NCI-H1436 treated with DMSO at 0.1 percent for 48 hours (cell line): ENCODE measurements at places on chromosomes 12 and 14.

DNA sequence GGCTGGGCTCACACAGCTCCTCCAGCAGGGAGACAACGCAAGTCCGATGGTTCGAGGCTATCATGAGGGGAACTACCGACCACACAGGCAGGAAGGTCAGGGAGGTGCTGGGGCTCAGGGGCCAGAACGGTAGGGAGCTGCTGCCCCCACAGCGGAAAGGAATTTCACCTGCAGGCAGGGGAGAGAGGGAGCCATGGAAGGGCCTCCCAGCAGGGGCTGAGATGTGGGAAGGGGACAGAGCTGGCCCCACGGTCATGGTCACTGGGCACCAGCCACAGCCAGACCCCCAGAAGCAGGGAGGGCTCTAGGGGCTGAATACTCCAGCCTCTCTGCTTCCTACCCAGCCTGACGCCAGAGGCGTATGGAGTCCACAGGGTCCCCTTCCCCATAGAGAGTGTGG lies 103.1 kb downstream of the SCARB1 start:
- no peak for DNase-seq

GRCh38 chr14:66045572-66046021 lies 440.6 kb upstream of the CCDC196 start:
- no peak for DNase-seq

DNA sequence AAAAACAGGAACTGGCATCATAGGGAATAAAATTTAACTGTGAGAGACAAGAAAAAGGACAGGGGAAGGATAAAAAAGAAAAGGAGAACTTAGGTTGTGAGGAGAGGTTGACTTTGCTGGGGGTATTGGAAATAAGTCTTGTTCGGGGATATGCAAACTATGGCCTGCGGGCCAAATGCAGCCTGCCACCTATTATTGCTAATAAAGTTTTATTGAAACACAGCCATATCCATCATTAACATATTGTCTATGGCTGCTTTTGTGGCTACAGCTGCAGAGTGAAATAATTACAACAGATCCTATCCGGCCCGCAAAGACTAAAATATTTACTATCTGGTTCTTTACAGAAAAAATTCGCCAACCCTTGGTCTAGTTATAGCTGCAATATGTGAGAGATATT lies 18.6 kb downstream of the BBS10 start:
- no peak for DNase-seq

- DNase-seq: no peak
Observed at GRCh38 chr12:123389560-123390351, 5.8 kb downstream of the KMT5A start.

DNA sequence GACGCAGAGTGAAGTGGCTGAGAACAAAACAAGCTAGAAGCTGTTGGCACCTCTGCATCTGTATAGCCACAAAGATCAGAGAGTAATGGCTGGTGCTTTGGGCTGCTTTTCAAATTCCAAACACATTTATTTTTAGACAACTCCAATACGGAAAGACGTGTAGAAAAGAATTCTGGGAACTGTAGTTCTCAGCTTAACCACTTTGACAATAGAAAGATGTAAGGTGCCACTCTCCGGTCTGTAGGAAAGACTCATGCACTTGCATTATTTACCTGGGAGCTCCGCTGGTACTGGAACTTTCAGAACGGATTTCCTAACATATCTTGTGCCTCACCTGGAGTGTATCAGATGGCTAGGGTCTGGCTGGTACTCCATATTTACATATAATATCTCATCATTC lies 1.8 kb upstream of the OR4K2 start:
- no peak for DNase-seq

DNA sequence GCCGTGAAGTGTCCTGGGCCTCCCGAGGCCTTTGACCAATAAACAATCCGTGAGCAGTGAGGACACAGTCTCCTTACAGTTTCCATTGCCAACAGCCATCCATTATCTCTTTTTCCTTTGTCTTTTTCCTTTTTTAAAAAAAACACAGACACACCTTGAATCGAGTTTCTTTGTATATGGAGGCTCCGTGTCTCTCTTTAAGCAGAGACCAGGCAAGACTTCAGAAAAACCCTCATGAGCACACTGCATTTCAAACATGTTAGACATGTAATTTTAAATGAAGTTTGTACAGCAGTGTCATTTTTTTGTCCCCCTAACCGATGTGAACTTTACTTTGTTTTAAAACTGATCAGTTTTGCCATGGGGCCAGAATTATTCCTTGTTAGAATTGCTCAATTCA lies 111.1 kb downstream of the SPTSSA start:
- DNase-seq: no peak

DNA sequence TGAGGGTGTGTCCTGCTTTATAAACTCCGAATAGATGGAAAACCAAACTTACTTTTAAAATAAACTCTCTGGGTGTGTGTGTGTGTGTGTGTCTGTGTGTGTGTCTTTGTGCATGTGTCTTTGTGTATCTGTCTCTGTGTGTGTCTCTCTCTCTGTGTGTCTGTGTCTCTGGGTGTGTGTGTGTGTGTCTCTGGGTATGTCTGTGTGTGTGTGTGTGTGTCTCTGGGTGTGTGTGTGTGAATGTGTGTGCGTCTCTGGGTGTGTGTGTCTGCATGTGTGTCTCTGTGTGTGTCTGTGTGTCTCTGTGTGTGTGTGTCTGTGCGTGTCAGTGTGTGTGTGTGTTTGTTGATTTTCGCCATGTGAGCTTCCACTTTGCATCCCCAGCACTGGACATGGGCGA lies 9.2 kb downstream of the RAN start:
- no peak for DNase-seq

DNA sequence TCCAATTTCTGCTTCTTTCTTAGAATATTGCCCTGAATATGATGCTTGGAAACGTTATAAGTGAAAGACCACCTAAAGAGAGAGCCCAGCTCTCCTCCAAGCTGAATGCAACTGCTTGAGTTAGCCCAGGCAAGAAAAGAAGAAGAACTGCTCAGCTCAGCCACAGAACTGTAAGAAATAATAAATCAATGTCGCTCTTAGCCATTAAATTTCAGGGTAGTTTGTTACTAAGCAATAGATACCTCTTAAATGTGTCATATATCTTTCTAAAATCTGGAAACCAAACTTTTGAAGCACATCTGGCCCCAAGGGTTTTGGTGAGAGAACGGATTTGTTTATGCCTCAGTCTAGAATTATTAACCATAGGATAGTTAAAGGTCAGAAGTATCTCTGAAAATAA lies 50.4 kb downstream of the SLC6A15 start:
- DNase-seq: no peak

- DNase-seq: no peak
Observed at GRCh38 chr12:6923003-6923732, 4.6 kb upstream of the ATN1 start.

DNA sequence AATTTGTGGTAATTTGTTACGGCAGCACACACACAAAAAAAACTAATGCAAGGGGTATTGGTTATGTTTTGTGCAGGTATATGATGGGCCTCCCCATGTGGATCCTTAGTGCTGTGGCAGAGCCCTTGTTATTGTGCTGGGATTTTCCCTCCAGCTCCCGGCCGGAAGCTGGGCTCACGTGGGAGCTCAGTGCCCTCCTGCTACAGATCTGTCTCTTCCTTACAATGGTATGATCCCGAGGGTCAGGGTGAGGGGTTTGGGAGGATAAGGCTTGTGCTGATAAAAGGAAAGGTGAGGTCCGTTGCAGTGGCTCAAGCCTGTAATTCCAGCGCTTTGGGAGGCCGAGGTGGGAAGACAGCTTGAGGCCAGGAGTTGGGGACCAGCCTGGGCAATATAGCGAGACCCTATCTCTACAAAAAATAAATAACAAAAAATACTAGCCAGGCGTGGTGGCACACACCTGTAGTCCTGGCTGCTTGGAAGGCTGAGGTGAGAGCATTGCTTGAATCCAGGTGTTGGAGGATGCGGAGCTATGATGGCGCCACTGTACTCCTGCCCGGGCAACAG lies 861 bp upstream of the SLC48A1 start:
- DNase-seq: no peak

DNA sequence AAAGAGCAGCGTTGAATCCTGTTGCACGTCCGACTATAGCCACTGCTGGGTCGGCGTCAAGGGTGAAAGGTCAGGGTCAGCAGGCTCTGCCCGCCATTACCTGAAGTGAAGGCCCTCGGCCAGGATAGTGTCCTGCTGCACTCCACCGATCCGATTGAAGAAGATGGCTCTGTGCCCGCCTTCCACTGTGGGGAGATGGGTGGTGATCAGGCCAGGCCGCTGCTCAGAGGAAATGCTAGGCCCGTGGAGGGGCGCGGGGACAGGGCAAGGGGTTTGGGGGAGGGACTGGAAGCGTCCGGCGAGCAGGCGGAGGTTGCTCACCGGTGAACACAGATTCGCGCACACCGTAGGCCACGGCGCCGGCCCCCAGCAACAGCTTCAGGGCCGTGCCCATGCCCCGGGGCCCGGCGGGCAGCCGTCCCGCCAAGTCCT lies 352 bp downstream of the PHB2 start:
- DNase-seq: no peak

DNA sequence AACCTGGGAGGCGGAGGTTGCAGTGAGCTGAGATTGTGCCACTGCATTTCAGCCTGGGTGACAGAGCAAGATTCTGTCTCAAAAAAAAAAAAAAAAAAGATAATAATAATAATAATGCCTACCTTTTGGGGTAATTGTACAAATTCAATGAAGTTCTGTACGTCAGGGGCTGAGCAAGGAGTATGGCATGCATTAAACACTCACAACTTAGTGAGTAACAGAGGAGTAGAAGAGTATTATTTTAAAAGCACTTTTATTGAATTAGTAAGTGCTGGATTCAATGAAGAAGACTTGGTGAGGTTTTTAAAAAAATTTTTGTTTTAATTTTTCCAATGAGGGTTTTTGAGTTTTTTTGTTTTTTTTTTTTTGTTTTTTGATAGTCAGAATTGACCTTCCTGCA lies 783.6 kb upstream of the TBX3 start:
- DNase-seq: no peak

GRCh38 chr14:50647753-50648152 lies 20.4 kb downstream of the SAV1 start:
- DNase-seq: no peak

DNA sequence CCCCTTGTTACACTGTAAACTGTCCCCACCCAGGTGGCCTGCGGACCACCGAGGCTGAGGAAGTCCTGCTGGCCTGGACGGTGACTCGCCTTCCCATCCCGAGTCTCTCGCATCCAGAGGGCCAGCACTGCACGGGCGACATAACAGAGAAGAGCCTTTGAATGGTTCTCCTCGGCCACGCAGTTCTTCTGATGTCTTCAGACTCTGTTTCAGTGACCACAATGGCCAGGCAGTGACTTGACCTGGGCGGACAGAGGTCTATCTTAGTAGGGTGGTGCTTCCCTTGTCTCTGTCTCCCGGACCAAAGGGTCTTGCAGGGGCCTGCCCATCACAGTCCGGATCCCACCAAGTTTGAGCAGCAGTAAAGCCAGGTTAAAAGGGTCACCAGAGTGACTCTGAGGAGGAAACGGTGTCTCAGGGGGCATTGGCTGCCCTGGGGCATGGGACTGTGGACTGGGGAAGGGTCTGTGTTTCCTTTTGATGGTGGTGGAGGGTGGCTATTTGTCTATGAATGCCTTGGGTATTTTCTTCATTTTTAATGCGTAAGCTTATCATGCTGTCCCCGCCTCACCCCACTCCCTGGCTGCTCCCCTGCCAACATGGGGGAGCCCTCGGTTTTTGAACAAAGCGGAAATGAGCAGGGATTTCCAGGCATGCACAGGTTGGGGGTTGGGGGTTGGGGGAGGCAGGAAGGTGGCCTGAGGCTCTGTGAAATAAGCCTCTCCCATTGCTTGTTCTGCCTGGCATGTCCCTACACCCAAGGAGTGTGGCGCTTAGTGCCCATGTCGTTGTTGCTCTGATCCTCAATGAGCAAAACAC lies 10.3 kb downstream of the KRT85 start:
- no peak for DNase-seq

DNA sequence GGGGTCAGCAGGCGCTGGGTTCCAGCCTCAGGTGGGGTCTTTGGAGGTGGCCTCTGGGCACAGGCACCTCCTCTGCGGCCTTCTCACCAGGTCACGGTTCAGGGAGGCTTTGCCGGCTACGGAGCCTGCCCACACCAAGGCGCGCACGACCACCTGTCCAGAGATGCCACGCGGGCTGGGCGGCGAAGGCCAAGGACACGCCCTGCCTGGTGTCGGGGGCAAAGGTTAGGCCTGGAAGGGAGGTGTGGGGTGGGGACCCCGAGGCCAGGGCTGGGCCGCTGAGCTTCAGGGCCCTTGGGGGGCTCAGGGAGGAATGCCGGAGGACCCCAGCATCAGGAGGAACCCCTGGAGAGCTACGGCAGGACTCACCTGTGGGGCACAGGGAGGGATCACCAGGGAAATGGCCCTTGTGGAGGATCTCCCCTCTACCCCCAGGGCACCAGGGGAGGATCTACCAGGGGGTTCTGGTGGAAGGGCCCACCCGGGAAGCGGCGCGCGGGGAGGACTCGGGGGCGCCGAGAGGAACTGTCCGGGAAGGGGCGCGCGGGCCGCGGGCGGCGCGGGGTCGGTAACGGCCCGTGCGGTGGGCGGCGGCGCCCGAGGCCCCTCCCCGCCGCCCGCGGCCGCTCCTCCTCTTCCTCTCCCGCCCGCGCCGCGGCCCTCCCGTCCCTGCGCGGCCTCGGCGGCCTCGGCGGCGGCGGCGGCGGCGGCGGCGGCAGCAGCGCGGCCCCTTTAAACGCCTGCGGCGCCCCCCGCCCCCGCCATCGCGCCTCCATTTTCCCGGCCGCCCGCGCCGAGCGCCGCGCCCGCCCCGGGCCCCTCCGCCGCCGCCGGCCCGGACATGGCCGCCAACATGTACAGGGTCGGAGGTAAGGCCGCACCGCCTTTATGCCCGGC lies at the start of gene MTA1:
MTA1 (plus strand) TSS at position 633 of the 897 bp plus-strand sequence; CDS start at position 842, 209 bp downstream.
- no peak for DNase-seq

GRCh38 chr14:53020193-53020932 lies 69.5 kb upstream of the FERMT2 start:
- DNase-seq: no peak

DNA sequence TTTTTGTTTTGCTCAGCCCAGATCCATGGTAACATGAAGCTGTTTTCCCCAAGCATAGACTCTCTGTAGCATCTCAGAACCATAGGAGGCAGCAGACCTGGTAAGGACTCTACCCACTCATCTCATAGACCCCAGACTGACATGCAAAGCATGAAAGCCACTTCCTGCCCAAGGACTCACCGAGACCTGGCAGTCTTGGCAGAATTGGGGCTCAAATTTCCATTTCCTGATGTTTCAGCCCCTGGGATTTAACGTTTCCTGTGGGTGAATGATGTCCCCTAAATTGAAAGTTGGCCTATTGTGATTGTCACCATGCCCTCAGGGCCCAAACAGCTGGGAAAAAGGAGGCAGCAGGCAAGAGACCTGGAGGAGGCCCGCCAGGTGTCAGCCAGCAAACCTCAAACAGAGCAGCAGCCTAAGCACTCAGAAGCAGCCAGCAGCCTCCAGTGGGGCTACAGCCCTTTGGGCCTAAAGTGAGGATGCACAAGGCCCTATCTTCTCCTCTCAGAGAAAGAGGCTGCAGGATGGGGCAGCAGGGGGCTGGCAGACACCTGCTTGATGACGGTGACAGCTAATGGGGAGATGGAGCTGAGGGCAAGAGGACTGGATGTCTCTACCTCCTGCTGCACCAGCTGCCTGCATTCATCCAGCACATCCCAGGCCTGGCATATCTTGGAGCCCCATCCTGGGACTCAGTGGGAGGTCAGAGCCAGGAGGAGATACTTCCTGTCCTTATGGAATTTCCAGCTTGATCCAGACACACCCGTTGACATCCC lies 8.5 kb downstream of the KRT85 start:
- no peak for DNase-seq
